ENCODE measurements at places on chromosomes 5 and 9. TPM values are rescaled to one million over a fixed set of nuclear protein-coding genes. Genes with fewer than 3 reads are reported as not detected.

Gene ARHGEF37
- 0.64 TPM for total RNA-seq

Gene NIM1K
- total RNA-seq = 0.43 TPM

Gene GCNT4
- 46.2 TPM for total RNA-seq

Gene BSPRY
- total RNA-seq = not detected

Gene CDKN2A
- total RNA-seq = 32.5 TPM

Gene PCDHB16
- under 0.01 TPM for total RNA-seq

Data from fibroblast of villous mesenchyme (primary cell).